CD8-positive, alpha-beta memory T cell (primary cell): ENCODE measurements at places on chromosomes 2 and 18. TPM values are rescaled to one million over a fixed set of nuclear protein-coding genes. Genes with fewer than 3 reads are reported as not detected.

Gene HRH4
- total RNA-seq: not detected

Gene CCDC138
- 12.8 TPM for total RNA-seq

Gene SH2D6
- 1.4 TPM for total RNA-seq

- H3K4me3 ChIP-seq: no peak overlapping the region
- H3K4me1 ChIP-seq: no peaks in the 10 kb centered on the region
- no peak overlapping the region for H3K27ac ChIP-seq
- H3K27me3 ChIP-seq: no peaks in the 10 kb centered on the region
Observed at GRCh38 chr2:99278793-99279291, 22.2 kb downstream of the LYG1 start.

GRCh38 chr2:32377928-32378327 lies 21.1 kb downstream of the BIRC6 start:
- DNase-seq: no peak
- H3K27ac ChIP-seq: no peak overlapping the region
- H3K27me3 ChIP-seq: no peaks in the 10 kb centered on the region
- no peak overlapping the region for H3K4me3 ChIP-seq

DNA sequence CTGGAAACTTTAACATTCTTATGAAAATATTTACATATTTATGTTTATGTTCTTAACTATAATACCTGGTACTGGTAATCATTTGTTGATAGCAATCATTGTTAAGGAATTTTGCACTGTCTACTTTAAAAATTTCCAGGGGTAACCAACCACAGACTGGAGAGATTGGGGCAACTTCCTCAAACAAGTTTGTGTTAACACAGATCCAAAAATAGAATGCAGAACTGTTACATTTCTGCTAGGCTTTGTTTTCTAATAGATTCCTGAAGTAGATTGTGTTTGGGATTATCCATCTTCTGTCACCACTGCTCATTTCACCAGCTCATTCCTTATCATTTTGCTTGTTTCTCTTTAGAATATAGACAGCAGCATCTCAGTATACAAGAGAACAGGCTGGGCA lies 23.7 kb downstream of the RNF125 start:
- no peaks in the 10 kb centered on the region for H3K27me3 ChIP-seq
- no peak overlapping the region for H3K4me3 ChIP-seq
- no peak overlapping the region for H3K27ac ChIP-seq
- H3K36me3 ChIP-seq: peaks cover 27% of the 10 kb centered on the region

- H3K27ac ChIP-seq: no peak overlapping the region
- no peaks in the 10 kb centered on the region for H3K36me3 ChIP-seq
- no peaks in the 10 kb centered on the region for H3K4me1 ChIP-seq
- no peak for DNase-seq
- no peaks in the 10 kb centered on the region for H3K27me3 ChIP-seq
- H3K4me3 ChIP-seq: no peak overlapping the region
Observed at GRCh38 chr2:142075826-142076225, 55.0 kb downstream of the LRP1B start.

DNA sequence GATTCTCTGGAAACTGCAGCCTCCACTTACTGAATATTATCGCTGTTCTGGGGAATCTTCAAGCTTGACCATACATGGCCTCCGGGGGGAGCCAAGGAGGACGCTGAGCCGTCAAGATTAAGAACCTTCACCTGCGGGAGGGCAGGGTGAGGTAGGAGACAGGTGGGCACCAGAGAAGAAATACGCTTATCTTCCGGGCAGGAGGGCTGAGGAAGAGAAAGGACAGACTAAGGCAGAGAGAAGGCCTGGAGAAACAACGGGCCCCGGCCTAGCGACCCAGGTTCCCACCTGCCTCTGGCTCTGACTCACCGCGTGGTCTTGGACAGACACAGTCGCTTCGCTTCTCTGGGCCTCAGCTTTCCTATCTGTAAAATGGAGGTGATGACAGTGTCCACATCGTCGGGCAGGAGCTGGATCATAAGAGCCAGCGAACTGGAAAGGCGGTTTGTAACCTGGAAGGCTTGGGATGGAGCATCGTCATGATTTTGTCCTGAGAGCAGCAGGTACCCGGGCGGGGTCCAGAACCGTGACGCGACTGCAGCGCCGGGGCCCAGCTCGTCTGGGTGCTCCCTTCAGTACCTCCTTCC lies 659 bp downstream of the ZNF142 start:
- H3K27ac ChIP-seq: peak overlapping the region; percentile 80
- peak overlapping the region; percentile 88 for H3K4me3 ChIP-seq
- H3K27me3 ChIP-seq: no peaks in the 10 kb centered on the region

GRCh38 chr18:44246001-44246400 lies 434.7 kb upstream of the SETBP1 start:
- no peak for DNase-seq
- H3K4me1 ChIP-seq: no peaks in the 10 kb centered on the region
- H3K36me3 ChIP-seq: no peaks in the 10 kb centered on the region
- no peaks in the 10 kb centered on the region for H3K27me3 ChIP-seq
- no peak overlapping the region for H3K27ac ChIP-seq

DNA sequence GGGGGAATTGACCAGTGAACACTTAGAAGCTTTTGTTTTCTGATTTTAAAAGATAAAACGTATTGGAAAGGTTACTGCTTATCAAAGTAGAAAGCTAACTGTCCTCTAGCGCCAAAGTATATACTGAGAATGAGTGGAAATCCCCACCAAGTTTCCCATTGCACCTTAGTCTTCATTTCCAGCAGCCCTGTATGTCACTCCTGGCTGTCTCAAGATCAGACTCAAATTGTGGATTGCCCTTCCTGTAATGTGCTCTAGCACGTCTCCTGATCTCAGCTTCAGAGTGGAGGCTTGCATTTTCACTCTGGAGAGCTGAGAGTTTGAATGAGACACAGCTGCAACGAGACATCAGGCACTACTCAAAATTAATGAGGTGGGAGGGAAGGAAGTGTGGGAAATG lies 26.6 kb downstream of the MFF start:
- H3K4me3 ChIP-seq: no peak overlapping the region
- DNase-seq: no peak
- H3K4me1 ChIP-seq: no peaks in the 10 kb centered on the region
- no peaks in the 10 kb centered on the region for H3K36me3 ChIP-seq
- H3K27me3 ChIP-seq: no peaks in the 10 kb centered on the region

- DNase-seq: no peak
- H3K36me3 ChIP-seq: no peaks in the 10 kb centered on the region
- no peaks in the 10 kb centered on the region for H3K27me3 ChIP-seq
- H3K4me3 ChIP-seq: no peak overlapping the region
Observed at GRCh38 chr18:24459772-24460171, 665 bp upstream of the HRH4 start.

DNA sequence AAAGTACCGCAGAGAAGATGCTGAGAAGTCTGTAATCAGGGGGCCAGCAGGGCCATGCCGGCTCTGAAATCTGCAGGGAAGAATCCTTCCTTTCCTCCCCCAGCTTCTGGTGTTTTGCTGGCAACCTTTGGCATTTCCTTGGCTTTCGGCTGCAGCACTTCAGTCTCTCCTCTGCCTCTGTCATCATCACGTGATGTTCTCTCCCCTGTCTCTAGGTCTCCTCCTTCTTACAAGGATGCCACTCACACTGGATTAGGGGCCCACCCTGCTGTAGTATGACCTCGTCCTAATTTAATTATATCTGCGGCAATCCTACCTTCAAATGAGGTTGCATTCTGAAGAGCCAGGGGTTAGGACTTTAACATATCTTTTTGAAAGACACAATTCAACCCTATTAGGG lies 13.8 kb upstream of the RAB12 start:
- no peak overlapping the region for H3K4me3 ChIP-seq
- DNase-seq: no peak
- H3K27ac ChIP-seq: no peak overlapping the region
- H3K4me1 ChIP-seq: no peaks in the 10 kb centered on the region
- no peaks in the 10 kb centered on the region for H3K27me3 ChIP-seq
